ENCODE measurements at places on chromosomes 6 and 20.

DNA sequence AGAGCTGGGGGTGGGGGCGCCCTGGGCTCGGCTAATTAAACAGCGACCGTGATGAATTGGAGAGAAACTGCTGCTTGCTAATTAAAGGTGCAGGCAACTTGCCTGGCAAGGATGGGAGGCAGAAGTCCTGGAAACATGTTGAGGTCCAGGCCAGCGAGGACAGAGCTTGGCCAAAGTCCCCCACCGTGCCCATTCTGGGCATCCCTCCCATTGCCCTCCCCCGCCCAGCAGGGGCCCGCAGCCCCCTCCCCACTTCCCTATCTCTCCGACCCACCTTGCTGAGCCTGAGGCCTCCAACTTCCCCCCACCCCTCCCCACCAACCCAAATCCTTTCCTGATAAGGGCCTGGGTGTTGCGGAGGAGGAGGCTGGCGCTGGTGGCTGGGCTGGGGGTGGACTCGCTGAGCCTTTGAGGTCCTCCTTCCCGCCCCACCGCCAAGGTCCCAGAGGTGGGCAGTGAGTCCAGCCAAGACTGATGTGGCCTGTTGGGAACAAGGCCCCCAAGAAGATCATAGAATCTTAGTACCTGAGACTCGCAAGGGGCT is 23.3 kb downstream of the C20orf203 start:
- DNase-seq = no peak

DNA sequence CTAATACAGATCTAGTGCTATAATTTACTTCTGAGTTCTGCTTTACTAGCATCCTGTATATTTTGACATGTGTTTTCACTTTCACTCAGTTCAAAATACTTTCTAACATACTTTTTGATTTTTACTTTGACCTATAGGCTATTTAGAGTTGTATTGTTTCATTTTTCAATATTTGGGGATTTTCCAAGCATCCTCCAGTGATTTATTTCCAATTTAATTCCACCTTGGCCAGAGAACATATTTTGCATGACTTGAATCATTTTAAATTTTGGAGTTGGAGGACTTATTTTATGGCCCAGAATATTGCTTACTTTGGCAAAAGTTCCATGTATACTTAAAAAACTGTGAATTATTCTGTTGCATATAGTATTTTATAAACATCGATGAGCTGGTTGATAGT is 1215.6 kb upstream of the MAP3K7 start:
- DNase-seq = no peak

GRCh38 chr20:63032026-63032800 is 25.4 kb upstream of the BHLHE23 start:
- no peak for DNase-seq

GRCh38 chr6:56528412-56528841 is 114.3 kb downstream of the DST start:
- no peak for DNase-seq

DNA sequence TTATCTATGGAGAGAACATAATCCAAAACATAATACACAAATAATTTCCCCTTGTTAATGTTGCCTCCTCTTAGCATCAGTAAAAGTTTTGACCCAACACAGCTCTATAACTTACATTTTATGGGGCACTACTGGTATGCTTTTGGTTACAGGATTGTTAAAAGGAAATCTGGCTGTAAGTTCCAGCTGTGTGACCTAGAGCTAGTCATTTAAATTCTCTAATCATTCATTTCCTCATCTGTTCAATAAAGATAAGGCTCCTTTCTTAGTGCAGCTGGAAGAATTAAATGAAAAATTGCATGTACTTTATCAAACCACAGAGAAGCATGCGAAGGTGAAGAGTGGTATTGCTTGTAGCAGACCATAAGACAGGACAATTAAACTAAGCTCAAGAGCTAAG is 4.6 kb downstream of the SLC17A2 start:
- DNase-seq = no peak

GRCh38 chr20:45392733-45393132 is 14.6 kb upstream of the TP53TG5 start:
- DNase-seq = no peak

DNA sequence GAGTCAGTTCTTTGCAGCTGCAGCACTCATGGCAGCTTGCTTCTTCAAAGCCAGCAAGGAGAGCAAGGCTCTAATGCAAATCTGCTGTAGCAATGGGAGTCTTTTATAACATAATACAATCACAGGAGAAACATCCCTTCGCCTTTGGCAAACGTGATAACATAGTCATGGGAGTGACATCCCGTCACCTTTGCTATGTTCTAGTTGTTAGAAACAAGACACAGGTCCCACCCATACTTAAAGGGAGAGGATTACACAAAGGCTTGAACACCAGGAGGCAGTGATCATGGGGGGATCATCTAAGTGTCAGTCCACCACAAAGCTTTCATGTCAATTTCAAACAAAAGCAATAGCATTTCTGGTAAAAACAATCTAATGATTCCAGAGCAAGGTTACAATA is 40.1 kb upstream of the PHACTR2 start:
- no peak for DNase-seq

DNA sequence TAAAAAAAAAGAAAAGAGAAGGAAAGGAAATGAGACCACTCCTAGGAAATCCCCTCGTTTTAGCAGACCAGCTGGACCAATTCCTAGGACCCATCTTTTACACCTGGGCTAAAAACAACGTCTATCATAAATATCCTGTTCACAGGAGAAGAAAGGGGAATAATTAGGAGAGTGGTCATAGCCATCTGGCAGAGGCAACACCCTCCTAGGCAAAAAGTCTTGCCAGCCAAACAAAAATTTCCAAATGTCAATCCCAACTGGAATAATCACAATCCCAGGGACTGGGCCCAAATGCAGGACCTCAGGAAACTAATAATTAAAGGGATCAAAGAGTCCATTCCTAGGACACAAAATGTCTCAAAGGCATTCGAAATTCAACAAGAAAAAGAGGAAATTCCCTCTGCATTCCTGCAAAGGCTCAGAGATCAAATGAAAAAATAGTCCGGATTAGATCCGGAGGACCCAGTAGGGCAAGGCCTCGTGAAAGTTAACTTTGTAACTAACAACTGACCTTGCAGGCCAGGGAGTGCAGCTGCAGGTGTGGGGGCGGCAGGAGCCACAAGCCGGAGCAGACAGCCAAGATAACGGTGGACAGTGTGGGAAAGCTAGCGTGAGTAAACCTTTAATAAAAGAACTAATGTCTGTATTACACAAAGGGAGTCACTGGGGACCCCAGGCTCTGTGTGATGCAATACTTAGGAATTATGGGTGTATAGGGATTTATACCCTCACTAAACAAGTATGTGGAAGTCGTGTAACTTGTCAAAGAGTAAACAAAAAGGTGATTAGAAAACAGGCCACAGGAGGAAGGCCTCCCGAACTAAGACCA is 11.7 kb downstream of the LCA5 start:
- no peak for DNase-seq

DNA sequence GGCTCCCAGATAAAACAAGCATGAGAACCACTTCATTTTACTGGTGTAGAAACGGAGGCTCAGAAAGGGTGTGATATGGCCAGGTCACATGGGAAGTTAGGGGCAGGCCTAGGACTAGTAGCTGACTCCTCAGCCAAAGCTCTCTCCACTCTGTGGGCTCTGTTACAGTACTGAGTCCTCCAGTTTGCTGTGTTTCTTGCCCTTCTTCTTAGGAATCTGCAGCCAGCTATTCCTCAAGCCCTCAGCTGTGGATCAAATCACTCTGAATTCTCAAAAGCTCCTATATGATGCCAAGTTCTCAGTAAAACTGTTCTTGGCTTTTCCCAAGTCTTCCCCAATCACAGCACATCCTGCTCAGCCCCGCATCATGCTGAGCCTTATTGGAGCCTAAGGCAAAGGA is 42.5 kb upstream of the ADGRF1 start:
- no peak for DNase-seq

DNA sequence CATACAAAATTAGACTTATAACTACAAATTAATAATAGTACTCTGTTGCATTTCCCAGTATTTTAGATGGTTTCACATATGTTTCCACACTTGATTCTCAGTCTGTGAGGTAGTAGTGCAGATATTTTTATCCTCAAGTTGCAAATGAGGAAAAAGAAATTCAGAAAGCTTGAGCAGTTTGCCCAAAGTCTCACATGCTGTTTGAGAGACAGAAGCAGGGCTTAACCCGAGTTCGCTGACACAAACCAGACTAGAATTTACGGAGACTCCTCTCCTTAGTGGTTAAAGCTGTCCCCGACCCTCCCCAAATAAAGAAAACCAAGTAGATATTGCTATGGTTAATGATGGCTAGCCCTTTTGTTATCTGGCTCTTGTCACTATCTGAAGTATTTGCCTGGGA is 126.2 kb downstream of the TIAM2 start:
- DNase-seq = no peak

DNA sequence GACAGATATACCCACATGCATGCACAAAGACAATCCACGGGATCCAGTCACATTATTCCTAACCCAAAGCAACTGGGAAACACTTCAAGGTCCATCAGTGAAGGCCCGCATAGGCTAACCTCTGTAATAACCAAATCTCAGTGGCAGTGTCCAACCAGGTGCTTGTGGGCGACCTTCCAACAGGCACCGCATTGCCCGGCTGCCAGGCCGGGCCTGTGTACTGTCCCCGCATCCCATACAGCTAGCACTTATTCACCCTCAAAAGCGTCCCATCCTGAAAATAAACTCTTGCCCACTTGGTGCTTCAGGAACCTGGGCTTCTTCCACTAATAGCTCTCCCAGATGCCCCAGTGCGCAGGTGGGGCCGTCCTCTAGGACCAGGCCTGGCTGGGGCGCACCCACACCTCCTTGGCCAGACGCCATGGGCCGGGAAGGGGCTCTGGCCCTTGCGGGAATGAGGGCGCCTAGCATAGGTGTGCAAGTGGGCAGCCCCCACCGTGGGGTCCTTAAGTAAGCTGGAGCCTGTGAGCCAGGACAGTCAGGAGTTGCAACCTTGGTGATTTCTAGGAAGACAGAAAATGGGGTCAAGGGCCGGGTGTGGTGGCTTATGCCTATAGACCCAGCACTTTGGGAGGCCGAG is 1.1 kb upstream of the ENTPD6 start:
- DNase-seq = no peak

DNA sequence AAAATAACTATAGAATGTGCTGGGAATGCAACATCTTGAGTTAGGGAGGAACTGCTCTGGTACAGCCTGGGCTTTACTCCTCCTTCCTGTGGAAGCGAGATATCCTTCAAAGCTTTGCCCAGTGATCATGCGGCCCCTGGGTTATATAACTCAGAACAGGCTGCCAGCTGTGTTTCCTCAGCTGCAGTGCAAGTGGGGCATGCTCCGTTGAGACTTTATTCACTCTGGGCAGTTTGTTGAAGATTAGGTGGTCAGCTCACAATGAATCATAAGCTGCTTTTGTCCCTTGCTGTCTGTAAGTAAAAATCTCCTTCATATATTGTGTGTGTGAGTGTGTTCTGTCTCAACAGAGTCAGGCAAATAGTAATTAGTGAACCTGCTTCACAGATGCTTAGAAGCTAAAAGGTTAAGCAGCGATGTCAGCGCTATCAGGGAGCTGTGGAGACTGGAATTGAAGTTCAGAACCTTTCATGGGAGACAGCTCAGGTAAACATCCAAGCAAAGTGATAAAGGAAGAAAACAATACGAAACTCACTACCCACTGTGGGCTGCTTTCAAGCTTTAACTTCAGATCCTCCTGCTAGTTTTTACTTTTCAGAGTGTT is 688.4 kb downstream of the HTR1B start:
- no peak for DNase-seq

DNA sequence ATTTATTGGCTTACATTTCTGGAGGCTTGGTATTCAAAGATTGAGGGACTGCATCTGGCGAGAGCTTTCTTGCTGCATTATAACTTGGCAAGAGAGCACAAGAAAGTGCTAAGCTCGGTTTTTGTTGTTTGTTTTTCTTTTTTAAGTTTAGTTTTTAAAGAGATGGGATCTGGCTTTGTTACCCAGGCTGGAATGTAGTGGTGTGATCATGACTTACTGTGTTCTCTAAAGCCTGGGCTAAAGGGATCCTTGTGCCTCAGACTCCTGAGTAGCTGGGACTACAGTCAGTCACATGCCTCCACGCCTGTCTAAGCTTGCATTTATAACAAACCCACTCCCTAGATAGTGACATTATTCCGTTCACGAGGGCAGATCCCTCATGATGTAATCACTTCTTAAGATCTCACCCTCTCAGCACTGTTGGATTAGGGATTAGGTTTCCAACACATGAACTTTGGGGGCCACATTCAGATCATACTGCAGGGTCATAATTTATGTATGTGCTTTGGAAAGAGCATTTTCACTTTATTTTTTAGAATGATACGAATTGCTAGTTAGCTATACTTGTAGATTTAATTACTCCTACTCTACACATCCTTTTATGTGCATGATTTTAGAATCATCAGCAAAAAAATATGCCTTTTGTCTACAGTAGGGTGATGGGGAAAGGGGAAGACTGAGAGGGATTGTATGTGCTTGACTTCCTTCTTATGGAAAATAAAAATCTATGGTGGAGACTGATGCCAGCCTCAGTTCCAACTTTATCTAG is 167.8 kb downstream of the JARID2 start:
- no peak for DNase-seq

- no peak for DNase-seq
These were observed 115.5 kb upstream of the MARCKS start for GRCh38 chr6:113741651-113742050.

DNA sequence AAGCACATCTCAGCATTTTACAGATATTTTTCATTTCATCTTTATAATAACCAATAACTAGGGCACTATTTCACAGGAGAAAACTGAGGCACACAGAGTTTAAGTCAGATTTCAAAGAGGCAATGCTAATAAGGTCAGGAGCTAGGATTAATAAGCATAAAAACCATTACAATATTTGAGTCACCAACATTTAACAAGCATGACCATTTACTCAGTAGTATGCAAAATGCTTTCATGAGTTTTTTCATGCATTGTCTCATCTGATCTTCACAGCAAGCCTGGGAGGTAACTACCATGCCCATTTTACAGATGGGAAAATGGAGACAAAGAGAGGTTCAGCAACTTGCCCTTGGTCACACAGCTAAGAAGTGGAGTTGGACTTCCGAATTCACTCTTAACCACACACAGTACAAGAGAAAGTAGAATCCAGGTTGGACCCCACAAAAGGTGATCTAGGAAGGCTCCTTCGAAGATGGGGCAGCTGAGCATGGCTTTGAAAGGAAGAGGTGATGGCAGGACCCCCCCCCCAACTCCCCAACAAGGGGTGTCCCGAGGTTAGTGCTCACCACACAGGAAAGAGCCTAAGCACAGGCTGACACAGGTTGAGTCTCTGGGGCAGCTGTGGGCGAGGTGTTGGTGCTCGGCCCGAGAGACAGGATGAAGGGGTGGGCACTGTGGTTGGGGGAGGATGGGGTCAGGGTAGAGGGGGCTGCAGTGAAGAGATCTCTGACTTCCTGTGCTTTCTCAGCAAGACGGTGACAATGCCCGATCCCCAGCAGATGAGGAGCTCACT is 108.8 kb downstream of the PREX1 start:
- DNase-seq = peak; percentile 40

Data from activated effector memory CD4-positive, alpha-beta T cell treated with Interleukin-2 at 50 U/mL for 16 hours (primary cell).